NCI-H187 treated with DMSO at 0.1 percent for 48 hours (cell line): ENCODE measurements at places on chromosomes 3 and 15.

DNA sequence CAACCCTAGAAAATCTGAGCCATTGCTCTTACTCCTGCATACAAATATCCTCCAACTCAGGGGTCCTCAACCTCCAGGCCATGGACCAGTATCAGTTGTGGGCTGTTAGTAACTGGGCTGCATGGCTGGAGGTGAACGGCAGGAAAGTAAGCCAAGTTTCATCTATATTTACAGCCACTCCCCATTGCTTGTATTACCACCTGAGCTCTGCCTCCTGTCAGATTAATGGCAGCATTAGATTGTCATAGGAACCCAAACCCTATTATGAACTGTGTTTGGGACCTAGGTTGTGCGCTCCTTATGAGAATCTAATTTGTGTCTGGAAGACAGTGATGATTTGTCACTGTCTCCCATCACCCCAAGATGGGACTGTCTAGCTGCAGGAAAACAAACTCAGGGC, 246.5 kb upstream of the CDIN1 start:
- DNase-seq: no peak

- DNase-seq: no peak
Measured at GRCh38 chr3:48563382-48563918, at the start of gene UCN2. Gene UCN2 (minus strand): TSS chr3:48563781. CDS start chr3:48563124, 657 bp downstream.

GRCh38 chr3:72035606-72036005, 250.7 kb upstream of the PROK2 start:
- no peak for DNase-seq

DNA sequence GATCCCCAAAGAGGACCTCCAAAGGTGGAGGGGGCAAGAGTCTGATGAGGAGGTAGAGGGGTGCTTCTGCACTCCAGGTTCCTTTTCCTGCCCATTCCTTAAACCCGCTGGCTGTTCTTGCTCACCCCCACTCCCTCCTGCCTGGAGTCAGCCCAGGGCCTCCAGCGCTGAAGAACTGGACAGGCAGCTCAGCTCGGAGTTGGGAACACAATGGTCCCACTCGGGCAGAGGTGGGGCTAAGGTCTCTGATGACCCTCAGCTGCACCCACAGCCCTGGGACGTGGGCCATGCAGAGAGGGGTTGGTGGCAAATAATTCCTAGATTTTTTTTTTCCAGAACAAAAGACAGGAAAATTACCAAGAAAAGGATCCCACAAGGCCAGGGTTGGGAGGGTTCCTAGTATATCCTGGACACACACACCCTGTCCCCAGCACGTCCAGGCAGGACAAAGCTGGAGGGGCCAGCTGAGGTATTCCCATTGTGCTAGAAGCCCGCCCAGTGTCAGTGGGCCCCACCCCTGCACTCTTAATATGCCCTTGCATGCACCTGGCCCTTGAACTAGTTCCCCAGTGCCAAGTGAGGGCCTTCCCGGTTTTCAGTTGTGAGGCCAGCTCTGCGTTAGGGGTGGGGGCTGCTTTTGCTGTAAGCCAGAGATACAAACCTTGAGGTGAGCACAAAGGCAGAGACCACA, 22.1 kb upstream of the IP6K2 start:
- no peak for DNase-seq

- DNase-seq: no peak
Measured at GRCh38 chr3:186842426-186843038, at the start of gene ADIPOQ. Gene ADIPOQ (plus strand): TSS chr3:186842710. CDS start chr3:186853059, 10,349 bp downstream.

GRCh38 chr3:34012102-34012461, 213.7 kb downstream of the PDCD6IP start:
- no peak for DNase-seq

DNA sequence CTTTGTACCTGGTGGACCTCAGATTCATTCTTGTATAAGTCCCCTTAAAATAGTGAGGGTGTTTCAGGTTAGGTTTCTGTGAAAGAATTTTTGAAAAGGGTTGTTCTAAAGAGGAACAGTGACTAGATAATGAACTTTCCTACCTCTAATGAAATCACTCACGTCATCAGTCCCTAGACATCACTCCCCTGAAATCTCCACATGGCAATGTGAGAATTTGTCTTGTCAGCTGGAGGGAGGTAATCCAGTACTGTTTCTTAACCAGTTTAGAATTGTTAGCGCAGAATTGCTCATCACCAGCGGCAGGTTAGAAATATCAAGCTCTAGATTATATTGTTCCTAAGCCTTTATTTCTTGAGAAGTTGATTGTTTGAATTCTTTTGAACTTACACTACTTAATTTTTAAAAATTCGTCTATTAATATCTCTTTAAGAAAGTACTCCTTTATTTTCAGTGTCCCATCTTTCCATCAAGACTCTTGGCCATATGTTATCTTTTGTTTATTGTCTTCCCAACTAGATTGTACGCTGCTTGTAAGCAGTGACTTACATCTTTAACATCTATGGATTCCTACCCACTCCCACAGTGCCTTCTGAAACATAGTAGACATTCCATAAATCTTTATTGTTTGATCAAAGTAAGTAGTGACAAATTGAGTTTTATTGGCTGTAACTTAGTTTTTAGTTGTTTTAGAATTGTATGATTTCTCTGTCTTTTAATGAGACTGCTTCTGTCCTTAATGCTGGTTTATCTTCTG, 52.8 kb downstream of the RASA2 start:
- no peak for DNase-seq
